Neural progenitor cell (in vitro differentiated cells): ENCODE measurements at places on chromosomes 13 and 19.

- no peak for DNase-seq
Observed at GRCh38 chr19:47587295-47587694, 14.3 kb upstream of the ZNF541 start.

GRCh38 chr19:47428177-47428894 lies 9.0 kb upstream of the MEIS3 start:
- peak; percentile 100 for DNase-seq

DNA sequence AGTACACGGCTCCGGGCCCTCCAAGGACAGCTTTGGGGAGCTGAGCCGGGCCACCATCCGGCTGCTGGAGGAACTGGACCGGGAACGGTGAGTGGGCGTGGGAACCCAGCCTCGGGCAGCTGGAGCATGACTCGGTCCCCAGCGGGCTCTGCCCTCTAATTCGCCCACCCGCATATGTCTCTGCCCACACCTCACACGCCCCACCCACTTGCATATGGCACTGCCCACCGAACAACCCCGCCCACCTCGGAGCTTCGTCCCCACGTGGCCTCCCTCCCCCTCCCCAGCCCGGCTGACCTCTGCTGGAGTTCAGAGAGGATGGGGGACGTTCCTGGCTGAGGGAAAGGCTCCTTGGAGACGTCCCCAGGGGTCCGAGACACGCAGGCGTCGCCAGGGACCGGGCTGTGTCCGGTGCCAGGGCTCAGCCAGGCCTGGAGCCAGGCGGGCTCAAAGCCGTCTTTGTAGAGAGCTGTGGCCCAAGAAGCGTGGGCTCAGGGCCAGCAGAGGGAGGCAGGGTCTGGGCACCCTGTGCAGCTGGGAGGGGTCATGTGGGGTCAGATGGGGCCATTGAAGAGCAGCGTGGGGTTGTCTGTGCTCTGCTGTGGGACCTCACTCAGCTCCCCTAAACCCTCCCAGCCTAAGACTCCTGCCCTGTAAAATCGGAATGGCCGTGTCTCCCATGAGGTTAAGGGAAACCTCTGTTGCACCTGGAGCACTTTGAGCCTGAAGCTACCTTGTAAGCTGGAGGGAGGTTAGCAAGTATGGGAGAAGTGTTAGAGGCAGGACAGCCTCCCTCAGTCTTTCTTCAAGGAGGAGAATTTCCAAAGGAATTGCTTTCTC lies 3.8 kb downstream of the APC2 start:
- DNase-seq: peak; percentile 53

DNA sequence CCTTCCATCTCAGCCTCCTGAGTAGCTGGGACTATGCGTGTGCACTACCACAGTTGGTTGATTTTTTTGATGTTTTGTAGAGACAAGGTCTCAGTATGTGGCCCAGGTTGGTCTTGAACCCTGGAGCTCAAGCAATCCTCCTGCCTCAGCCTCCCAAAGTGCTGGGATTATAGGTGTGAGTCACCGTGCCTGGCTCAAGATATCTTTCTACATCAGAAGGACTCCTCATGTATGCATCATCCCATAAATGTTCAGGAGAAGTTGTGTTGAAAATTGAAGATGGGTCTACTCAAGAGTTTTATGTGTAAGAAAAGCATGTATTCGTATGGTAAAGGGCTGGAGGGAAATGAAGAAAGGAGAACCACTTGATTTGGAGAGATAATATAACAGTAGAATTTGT lies 71.8 kb upstream of the STK24 start:
- no peak for DNase-seq

GRCh38 chr19:3844596-3844995 lies 24.2 kb downstream of the ZFR2 start:
- DNase-seq: no peak

DNA sequence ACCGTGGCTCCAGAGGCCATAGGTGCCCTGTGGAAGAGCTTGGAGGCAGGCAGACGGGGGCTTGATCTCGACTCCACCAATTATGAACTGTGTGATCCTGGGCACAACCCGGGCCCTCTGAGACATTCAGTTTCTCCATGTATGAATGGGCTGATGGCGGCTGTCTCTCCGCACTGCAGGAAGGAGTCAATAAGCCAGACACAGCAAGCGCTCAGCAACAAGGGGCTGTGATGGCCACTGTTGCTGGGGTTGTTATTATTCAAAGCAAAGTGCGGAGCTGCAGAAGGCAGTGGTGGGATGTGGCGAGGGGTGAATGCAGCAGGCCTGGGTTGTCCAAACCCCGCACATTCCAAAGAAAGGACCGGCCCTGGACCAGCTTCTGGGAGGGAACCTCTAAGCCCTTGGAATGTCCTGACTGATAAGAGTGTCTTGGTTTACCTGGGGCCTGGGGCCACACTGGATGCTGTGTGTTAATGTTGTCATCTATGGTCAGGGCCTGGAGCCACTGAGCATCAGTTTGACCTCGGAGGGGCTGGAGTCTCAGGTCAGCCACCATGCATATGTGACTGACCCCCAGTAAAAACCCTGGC lies 8.3 kb downstream of the TMEM143 start:
- DNase-seq: peak; percentile 24

GRCh38 chr13:40503966-40504591 lies 162.4 kb downstream of the FOXO1 start:
- DNase-seq: no peak

DNA sequence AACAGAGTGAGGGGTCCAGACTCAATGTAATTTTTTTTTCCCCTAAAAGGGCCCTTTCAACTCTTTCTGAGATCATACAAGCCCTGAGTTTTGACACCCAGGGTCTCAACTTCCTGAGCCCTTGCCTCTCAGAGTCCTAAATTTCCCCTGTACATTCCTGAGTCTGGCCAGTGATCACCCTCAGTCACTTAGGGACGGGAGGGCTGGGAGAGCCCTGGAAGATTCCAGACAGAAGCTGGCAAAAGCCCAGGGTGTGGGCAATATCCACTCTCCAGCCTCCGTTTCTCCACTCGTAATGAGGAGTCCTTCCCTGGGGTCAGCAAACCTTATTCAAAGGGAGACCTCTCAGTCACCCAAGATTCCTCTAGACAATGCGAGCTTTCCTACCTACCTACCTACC lies 1.6 kb downstream of the PPP1R13L start:
- no peak for DNase-seq

- DNase-seq: no peak
Observed at GRCh38 chr19:48591021-48591420, 15.5 kb upstream of the SPACA4 start.

- DNase-seq: no peak
Observed at GRCh38 chr13:110271313-110271712, 35.6 kb downstream of the COL4A1 start.

GRCh38 chr13:25415241-25415640 lies 43.5 kb downstream of the ATP8A2 start:
- DNase-seq: no peak

DNA sequence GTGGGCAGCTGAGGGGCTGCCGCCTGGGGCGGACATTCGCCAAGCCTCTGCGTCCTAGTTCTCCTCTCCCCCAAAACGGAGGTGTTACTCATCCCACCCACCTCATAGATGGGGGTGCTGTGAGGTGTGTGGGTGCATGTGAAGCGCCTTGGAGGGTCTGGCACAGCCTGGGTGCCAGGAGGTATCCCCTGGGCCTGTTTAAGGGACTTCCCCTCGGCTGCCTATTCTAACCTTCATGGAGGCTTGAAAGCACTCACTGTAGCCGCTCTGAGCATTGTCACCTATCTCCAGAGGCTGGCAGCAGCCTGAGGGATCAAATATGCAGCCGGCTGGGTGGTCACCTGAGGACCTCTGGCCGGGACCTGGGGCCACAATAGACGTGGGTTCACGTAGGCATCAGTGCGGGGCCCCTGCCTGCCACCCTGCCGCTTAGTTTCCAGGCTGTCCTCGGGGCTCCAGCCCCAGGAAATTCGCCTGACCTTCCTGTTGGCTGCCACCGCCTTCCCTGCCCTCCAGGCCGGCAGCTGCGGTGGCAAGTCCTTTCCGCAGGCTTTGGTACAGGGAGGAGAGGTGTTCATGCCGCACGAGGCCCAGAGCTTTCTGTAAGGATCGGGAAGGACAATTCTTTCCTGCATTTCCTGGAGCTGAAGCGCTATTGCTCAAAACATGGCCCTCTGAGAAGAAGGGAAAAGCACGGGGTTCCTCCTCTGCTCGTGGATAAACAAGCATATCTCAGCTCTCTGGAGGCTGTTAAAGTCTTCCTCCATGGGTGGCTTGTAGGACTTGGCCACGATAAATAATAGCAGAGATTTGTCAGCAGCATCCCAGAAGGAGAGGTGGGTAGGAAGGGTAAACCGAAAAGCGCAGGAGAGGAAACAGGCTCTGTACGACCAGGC lies 4.6 kb downstream of the COL4A2 start:
- DNase-seq: no peak

- DNase-seq: no peak
Observed at GRCh38 chr13:24827799-24828198, 63.8 kb downstream of the RNF17 start.
